ENCODE measurements at places on chromosomes 7 and 10. TPM values are rescaled to one million over a fixed set of nuclear protein-coding genes. Genes with fewer than 3 reads are reported as not detected.

DNA sequence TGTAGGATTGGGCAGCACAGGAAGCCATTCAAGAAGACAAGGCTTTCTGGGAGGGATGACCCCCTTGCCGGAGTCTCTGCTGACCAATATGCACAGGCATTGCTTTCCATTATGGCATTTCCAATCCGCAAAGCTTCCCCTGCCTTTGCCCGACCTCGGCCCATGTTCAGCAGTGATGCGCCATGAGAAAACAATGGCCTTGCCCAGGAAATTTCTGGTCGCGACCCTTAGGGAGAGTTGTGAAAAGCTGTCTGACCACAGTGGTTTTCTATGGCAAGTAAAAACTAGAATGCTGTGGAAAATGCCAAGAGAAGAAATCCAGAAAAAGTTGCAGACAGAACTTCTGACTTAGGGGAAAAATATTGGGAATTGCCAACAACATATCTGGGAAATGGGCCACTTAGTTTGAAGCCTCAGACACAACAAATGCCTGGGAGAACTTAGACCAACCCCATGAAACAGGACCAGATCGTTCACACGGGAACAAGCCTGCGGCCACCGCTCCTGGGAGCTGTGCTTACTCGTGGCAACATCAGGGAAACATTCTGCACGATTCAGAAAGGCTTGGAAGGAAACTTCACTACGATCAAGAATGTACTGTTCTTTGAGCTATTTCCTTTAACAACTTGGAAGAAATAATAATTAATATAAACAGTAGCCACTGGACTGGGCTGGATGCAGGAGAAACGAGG is 512.4 kb downstream of the TNS3 start:
- no peak for DNase-seq

- DNase-seq, result no peak
Measured at GRCh38 chr10:71289421-71290130, 29.5 kb upstream of the SLC29A3 start.

GRCh38 chr7:118974836-118975235 is 750.3 kb downstream of the ANKRD7 start:
- DNase-seq, result no peak

- no peak for DNase-seq
Measured at GRCh38 chr7:39069031-39069430, 91.3 kb downstream of the POU6F2 start.

DNA sequence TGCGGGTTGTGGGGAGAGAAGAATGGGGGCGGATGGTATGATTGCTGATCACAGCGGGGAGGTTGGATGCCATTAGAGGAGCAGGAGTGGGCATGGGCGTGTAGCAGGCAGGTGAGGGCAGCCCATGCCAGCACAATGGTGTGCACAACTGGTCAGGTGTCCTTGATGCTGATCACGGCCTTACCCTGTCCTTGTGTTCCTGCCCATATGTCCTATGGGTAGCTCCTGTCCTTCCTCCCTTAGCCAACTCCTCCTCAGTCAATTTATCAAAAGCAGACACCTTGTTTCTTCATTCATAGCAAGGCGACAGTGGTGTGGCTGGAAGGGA is 30.7 kb downstream of the WDR86 start:
- DNase-seq, result no peak

DNA sequence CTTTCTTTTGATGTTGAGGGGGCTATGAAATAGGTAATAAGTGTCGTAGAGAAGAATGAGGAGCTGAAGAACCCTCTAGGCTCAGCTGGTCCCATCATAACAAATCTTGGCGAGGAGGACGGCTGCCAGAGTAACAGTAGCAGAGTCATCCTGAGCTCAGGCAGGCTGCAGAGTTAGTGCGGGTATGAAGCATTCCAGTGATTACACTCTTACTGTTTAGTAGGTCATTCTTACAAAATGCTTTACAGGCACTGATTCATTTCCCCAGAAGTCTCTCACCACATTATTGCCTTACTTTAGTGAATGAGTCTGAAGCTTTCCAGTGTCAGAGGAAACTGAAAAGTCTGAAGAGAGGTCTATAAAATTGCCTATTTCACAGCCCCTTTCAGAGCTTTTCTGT is 43.9 kb upstream of the GPR158 start:
- no peak for DNase-seq

DNA sequence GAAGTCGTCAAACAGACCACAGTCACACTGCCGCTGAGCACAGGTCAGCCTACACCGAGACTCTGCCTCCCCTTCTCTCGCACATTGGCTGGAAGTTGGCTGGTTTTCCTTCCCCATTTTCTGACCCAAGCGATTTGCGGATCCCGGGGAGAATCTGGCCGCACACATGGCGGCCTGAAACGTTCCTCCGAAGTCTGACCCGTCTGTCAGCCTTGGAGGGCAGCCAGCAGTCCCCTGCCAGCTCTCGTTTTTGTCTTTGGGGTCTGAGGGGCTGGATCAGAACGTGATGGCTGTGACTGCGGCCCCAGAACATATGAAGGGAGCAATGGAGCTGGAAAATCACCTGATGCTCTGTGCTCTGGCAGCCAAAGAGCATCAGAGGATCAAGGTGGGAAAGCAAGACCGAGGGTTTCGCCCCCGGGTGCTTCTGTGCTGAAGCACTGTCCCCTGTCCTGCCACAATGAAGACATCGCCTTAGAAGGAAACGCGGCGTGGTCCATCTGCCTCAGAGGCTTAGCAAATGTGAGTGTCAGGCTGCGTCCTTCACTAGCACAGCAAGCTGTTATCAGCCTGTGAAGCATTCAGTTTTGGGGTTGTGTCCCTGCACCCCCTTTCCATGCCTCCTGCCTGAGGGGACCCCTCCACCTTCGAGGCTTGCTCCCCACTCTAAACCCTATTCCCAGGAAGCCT is 119.3 kb upstream of the SHH start:
- no peak for DNase-seq

GRCh38 chr10:127852456-127852855 is 40.3 kb downstream of the CLRN3 start:
- no peak for DNase-seq

DNA sequence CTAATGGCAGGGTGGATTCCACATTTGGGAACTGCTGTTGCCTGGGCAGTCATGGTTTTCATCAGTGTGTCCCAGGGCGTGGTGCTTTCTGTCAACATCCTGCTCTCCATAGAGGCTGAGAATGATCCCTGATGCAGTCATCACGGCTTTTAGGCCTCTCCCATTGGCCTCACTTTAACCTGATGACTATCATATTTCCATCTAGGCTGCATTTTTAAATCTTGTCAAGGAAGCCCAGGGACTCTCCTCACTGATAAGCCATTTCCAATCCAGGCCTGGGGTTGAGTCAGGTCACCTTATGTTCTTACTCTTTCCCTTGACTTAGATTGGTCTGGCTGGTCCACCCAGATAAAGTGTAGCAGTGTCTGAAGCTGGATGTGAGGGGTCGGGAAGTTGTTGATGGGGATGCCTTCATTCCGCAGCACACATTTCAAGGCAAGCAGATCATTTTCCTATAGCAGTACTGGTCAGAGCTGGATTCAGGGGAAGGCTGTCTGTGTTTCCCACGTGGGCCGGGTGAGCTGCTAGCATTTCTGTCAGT is 177.0 kb downstream of the AUTS2 start:
- DNase-seq, result no peak

GRCh38 chr10:66257801-66258200 is 668.0 kb upstream of the LRRTM3 start:
- DNase-seq, result no peak

DNA sequence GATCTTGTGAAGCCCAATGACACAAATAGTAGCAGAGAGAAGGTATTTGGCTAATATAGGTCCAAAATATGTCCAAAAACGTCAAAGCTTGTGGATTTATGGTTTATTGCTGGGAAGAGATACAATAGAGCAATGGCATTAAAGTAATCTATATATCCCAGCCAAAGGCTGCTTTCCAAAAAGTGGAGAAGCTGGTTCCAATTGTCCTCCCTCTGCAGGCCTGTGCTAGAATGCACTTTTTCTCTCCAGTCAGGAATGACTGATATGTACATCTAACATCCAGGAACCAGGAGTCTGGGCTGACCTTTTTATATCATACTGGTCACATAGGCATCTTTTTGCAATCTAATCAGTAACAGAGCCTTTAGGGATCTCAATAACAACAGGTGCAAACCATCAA is 167.1 kb upstream of the FAM3C start:
- DNase-seq, result no peak

DNA sequence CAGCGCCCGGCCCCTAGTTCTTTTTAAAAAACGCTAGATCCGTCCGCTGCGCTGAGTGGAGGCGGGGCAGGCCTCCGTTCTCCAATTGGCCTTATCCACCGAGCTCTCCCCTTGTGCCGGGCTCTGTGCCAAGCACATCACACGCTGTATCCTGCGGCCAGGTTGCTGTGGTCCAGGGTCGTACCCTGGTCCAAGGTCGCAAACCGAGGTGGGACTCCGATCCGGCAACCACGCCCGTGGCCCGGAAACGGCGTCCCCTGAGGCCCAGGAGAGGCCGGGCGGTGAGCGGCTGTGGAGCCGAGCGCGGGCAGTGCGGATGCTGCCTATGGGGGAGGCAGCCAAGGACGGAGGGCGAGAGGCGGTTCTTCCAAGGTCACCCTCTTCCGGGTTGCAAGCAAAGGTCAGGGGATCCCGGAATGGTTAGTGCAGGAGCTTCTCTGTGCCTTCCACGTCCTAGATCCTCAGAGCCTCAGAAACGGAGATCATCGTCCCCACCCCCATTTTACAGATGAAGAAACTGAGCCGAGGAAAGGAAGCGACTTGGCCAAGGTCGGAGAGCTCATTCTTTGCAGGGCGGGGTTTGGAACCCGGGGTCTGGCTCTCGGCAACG is 72.4 kb upstream of the LRRC4 start:
- no peak for DNase-seq

- DNase-seq, result no peak
Measured at GRCh38 chr7:21256310-21256877, 171.5 kb upstream of the SP4 start.

DNA sequence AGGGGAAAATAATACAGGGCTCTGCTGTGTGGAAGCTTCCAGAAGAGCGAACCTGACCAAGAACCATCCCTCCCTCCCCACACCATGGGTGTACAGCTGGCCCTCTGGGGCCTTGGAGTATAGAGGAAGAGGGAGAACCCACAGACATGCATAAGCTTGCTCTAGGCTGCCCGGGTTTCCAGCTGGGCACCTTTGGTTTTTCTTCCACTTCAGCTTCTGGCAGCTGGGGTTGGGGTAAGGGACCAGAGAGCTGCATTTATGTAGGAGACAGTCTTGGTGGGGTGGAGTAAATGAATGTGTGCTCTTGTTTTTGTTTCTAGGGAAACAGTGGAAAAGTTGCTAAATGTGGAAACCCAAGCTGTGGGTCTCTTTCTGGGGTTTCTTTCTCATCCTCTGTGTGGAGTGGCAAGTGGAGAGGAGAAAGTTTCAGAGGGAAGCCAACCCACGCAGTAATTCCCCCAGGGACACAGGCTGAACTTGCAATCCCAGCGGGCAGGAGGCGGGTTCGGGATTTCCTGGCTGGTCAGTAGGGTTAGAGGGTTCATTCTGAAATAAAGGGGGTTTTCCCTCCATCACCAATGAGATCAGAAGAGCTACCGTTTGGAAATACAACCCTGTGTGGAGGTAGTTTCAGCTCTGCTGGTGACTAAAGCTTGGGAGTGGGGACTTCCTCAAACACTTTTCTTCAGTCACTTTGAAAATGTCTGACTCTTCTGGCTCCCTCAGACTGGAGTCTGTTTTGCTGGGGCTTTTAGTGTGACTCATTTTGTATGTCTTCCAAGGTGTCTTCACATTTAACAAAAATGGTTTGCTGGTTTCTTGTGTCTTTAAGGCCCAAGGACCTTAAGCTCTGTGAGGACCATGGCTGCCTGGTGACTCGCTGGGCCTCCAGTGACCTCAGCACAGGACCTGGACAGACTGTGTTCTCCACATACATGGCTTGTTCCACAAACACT is 22.2 kb upstream of the SRGN start:
- no peak for DNase-seq

PRXL2A gene
- 54.3 TPM for total RNA-seq

ZNF503 gene
- 3.3 TPM for total RNA-seq

Measured in cardiac septum (tissue), 1 donor.